ENCODE measurements at places on chromosomes 7 and 10.

GRCh38 chr10:133278577-133279265 lies 2.1 kb upstream of the ADAM8 start:
- DNase-seq, result peak; percentile 70

DNA sequence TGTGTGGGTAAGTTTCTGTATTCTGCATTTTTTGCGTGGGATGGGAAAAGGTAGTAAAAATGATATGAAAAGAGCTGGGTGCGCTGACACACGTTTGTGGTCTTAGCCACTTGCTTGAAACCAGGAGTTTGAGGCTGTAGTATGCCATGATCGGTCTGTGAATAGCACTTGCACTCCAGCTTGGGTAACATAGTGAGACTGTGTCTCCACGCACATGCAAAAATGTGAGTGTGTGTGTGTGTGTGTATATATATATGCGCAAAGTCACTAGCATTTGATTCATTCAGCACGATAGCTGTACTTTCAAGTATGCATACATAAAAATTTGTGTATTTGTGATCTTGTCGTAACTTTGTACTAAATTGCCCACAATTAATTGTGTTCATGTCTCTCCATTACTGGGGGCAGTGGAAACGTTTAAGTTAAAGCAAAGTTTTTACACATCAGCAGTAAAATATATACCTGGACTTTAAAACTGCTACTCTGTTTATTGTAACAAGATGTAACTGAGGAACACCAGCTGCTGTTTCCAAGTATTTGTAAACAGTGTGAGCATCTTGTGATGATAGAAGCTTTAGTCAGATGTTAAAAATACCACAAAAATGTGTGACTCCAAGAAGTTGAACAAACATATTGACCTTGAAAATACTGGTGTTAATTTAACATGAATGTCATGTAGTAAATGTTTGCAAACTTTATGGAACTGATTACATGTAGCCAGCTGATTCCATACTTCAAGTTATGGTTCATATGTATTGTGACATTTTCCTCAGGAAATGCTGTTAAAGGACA lies 1.6 kb downstream of the ZRANB1 start:
- peak; percentile 68 for DNase-seq

DNA sequence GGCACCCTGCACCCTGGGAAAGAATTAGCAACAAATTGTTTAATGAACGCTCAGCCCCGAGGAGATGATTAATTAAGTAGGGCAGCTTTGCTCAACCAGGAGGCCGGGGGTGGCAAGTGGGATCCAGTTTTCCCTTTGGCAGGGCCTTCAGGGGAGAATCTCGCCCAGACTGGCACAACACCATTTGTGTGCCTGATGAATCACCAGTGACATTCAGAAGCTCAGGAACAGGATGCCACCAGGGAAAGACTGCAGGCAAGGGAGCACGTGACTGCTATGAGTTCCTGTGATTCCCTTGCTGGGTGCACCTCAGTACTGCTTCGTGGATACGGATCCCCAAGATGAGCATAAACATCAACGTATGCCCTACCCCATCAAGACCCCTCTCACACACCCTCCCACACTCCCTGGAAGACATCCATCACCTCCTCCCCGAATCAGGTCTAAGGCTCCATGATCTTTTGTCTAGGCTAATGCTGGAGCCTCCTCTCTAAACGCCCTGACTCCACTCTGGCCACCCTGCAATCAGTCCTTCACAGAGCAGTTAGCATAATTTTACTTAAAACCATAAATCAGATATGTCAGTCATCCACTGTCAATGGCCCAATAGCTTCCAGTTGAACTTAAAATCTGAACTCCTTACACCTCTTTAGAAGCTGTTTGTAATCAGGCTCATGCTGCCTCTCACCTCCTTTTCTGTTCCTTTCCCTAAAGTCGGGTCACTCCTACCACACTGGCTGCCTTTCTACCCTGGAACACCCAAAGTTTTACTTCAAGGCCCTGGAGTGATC lies 109.2 kb upstream of the AGK start:
- no peak for DNase-seq

DNA sequence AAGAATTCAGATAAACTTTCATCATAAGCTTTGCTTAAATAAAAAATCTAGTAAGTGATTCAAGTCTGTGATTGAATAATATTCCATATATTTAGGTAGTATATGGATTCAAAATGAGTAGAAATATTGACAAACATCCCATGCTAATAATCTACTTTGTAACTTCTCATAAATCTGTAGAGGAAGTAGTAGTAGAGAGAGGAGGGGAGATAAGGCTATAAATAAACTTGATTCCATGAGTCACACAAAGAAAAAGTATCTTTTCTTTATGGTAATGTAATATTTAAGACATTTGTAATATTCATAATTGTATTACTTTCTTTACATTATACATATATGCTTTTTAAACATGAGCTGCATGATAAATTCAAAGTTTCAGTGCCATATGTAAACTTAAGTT lies 25.6 kb upstream of the CD36 start:
- peak; percentile 11 for DNase-seq

DNA sequence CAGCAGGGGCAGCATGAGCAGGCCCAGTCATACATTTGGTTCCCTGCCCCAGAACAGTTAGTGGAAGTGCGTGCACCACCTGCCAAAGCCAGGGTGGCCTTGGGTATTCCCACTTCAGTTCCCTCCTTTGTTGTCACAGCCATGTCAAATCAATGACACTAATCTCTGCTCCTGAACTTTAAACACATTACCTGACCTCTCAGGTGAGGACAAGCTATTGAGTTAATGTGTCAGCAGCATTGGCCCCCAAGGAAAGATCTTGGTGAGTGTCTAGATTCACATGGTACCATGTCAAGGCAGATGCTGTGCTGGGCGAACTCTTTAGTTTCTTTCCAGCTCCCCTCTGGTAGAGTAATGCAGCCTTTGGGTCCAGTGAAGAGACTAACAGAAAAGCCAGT lies 2.1 kb downstream of the CYP3A5 start:
- DNase-seq, result no peak

DNA sequence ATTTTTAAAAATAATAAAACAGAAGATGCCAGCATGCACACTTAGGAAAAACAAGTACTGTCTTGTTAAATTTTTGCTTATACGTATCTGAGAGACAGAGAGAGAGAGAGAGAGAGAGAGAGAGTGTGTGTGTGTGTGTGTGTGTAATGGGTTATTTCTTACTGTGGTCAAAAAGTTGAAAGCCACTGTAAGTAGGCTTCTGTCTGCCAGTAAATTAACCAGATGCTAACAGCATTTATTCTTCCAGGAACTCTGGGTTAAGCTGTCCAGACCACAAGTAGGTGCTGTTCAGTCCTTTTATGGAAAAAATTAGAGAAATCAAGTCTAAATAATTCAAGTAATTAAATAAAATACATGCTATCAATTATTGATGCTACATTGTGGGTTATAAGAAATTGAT lies 39.7 kb downstream of the RNF32 start:
- DNase-seq, result no peak

- DNase-seq, result no peak
Measured at GRCh38 chr7:38760226-38760625, 129.1 kb upstream of the AMPH start.

GRCh38 chr10:56586461-56586891 lies 225.4 kb upstream of the ZWINT start:
- DNase-seq, result no peak

- no peak for DNase-seq
Measured at GRCh38 chr7:156560075-156560474, 80.5 kb upstream of the RNF32 start.

GRCh38 chr10:1417574-1417973 lies 319.8 kb downstream of the ADARB2 start:
- DNase-seq, result no peak
